ENCODE measurements at places on chromosomes 2 and 18.
A peak's percentile ranks its signal among the peaks of the same experiment; 100 is the strongest.

DNA sequence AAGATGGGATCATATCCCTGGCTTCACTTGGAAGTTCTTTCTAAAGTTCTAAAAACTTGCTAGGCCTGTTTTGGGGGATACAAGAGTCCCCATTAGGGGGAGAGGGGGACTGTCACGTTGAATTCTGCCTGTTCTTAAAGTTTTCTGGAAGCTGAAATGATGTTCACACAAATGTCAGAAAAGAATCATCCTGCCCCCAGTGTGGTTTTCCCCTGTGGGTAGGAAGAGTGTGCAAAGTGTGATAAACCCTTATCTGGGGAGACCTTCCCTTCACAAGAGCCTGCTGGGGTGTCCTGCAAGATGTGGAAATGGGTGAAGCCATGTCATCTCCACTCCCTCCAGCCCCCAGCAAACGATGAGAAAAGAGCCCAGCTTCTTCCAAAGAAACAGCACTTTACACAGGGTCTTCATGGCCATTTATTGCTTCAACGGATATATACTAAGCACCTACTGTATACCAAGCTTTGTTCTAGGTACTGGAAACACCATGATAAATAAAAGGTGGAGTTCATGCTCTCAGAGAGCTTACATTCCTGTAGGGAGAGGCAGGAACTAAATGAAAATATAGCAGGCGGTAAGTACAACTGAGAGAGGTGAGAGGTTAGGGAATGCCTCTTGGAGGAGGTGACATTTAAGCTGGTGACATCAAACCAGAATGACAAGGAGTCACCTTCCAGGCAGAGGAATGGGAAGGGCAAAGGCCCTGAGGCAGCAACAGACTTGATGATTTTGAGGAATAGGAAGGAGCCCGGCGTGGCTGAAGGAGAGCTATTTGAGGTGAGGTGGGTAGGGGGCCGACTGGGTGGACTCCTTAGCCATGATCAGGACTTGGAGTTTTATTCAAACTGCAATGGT, 1.6 kb downstream of the MFSD2B start:
- DNase-seq: no peak

- no peak for DNase-seq
Measured at GRCh38 chr2:159124931-159125467, 156.6 kb downstream of the TANC1 start.

GRCh38 chr2:111028720-111029119, 92.0 kb upstream of the BCL2L11 start:
- no peak for DNase-seq

- DNase-seq: no peak
Measured at GRCh38 chr2:136122661-136123060, 4.7 kb upstream of the CXCR4 start.

GRCh38 chr2:39875182-39875913, 96.3 kb upstream of the THUMPD2 start:
- no peak for DNase-seq

DNA sequence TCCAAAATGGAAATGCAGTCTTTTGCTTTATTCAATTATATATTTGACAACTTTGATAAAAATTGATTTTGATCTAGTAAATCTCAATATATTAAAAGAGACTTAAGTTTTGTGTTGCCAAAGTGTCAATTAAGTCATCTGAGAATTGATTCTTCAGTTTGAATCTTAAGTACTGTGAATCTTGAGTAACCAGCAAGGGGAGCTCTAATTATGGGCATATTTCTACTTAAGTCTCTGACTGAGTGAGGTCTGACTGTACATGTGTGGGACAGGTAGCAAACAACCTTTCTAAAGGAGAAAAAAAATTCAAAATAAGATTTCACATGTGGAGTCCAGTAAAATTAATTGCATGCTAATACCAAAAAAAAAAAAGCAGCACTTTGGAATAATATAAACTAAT, 503.7 kb upstream of the SLC8A1 start:
- DNase-seq: no peak

- no peak for DNase-seq
Measured at GRCh38 chr2:39266916-39267434, 23.2 kb upstream of the CDKL4 start.

- DNase-seq: no peak
Measured at GRCh38 chr2:37454851-37455762, 110.7 kb downstream of the QPCT start.

- no peak for DNase-seq
Measured at GRCh38 chr2:143698888-143699570, 569.8 kb downstream of the ARHGAP15 start.

- DNase-seq: no peak
Measured at GRCh38 chr2:115327061-115327460, 884.6 kb downstream of the DPP10 start.

- DNase-seq: no peak
Measured at GRCh38 chr2:33322612-33323011, 153.8 kb upstream of the RASGRP3 start.

DNA sequence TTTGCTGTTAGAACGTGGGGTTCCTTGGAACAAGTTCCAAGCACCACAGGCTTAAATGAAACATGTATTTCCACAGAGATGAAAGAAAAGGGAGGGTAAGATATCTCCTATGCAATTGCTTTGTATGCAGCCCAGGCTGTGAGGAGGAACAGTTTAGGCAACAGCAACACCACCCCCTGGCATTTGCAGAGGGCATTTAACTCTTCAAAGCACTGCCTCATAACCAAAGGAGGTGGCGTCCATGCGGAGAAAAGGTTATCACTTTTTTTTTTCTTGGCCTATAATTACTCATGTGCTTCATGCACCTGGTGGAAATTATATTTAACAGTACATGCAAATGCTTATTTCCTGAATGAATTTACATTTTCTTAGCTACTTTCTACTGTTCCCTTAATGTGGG, 286.0 kb downstream of the LPIN1 start:
- DNase-seq: no peak

DNA sequence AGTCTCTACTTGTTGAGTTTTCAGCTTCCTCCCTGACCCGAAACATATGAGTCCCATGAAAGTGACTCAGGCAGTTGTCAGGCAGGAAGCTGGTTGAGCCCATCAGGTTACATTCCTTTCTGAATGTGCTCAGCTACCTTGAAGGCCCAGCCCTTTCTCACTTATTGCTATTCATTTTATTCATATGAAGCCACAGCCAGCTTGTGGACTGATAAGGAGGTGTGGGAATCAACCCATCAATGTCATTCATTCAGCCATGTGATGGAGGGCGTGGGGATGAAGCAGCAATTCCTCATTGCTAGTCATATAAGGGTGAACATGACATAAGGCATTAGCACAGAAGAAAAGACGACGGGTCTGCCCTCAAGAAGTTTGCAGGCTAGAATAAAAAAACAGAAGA, 5.3 kb upstream of the VPS4B start:
- DNase-seq: no peak

DNA sequence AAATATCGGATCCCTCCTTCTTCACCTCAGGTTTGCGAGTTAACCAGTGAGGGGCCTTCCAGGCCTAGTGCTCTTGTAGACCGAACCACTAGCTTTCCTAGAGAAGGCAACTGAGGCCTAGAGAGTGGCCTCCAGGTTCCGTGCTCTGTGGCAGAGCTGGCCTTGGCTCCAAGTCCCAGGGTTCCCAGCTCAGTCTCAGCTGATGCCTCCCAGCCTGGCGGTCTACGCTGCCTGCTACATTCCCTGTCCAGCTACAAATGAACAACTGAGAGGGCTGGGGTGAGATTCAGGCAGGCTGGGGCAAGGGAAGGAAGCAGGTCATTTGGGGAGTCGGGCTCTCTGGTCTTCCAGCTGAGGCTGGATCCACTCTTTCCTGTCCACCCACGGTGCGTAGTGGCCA, 2.3 kb downstream of the STEAP3 start:
- no peak for DNase-seq

DNA sequence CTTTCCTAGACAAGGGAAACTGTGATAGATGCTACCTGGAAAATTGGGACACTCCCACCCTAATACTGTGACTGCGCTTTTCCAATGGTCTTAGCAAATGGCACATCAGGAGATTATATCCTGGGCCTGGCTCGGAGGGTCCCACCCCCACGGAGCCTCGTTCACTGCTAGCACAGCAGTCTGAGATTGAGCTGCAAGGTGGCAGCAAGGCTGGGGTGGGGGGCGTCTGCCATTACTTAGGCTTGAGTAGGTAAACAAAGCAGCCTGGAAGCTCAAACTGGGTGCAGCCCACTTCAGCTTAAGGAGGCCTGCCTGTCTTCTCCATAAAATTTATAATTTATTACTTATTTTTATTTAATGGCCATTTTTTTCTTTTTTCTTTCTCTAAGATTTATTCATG, 802.1 kb upstream of the SLC39A10 start:
- no peak for DNase-seq

- DNase-seq: peak; percentile 30
Measured at GRCh38 chr2:227411320-227411989, 23.7 kb upstream of the SCYGR1 start.

- DNase-seq: no peak
Measured at GRCh38 chr2:65537651-65538385, 105.4 kb upstream of the SPRED2 start.

DNA sequence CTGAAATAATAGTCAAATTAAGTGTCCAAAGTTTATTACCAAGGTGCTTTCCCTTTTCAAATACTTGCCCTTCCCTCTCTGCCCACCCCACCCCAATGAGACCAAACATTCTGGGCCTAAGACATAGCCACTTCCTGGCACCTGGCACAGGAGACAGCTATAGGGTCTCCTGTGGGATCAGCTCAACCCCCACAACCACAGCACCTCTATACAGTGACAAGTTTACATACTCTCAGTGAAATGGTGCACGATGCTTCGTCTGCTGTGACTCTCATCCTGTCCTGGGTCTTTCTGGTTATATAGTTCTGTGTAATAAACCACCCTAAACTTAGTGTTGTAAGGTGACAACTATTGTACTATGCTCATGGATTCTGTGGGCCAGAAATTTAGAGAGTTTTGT, 466.2 kb downstream of the FBXO15 start:
- no peak for DNase-seq

- no peak for DNase-seq
Measured at GRCh38 chr2:98607104-98607503, 1.2 kb downstream of the COA5 start.

DNA sequence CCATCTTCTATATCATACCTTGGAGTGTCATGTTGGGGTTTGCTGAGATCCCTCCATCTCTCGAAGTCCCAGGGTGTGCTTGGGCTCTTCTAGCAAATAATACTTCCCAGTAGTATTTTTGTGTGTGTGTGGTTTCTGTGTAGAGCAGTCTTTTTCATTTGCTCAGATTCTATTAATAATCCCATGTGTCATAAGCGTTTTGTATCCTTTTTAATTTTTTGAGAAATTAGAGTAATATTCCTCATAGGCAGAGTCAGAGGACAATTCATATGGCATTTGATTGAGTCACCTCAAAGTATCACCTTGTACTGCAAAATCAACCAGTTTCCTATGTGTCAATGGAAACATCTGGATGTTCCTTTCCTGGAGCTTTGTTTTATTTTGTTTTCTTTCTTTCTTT, 37.4 kb upstream of the PPP1R1C start:
- no peak for DNase-seq

DNA sequence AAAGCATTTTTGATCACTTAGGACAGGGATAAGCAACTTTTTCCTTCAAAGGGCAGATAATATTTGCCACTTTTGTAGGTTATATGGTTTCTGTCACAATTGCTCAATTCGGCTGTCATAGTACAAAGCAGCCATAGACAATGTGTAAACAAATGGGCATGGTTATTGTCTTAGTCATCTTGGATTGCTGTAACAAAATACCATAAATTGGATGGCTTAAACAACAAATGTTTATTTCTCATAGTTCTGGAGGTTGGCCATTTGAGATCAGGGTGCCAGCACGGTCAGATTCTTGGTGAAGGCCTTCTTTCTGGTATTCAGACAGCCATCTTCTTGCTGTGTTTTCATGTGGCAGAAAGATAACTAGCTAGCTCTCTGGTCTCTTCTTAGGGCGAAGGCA, 91.2 kb downstream of the TAF4B start:
- DNase-seq: no peak

GRCh38 chr2:75792996-75793395, 82.3 kb upstream of the GCFC2 start:
- DNase-seq: no peak

- no peak for DNase-seq
Measured at GRCh38 chr2:70712916-70713315, 55.1 kb downstream of the ADD2 start.

- DNase-seq: no peak
Measured at GRCh38 chr2:36560726-36561125, 37.2 kb downstream of the FEZ2 start.
